ENCODE measurements at places on chromosomes 3 and 15.

DNA sequence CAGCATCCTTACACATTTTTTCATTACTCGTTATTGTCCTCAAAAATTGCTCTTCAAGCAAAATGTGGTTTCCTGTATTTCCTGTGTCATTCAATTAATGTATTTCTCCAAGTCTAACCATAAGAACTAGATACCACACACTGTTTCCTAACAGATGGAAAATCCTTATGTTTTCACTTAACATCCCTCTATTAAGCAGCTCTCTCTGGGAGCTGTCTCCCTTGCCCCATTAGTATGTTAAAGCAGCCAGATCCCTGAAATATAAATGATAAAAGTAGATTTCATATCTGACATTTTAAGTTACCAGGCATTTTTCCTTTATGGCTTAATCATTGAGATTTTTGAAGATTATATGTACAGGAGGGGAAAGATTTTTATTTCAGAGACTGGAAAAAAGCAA, 15.9 kb downstream of the PFN2 start:
- peak; percentile 58 for DNase-seq

DNA sequence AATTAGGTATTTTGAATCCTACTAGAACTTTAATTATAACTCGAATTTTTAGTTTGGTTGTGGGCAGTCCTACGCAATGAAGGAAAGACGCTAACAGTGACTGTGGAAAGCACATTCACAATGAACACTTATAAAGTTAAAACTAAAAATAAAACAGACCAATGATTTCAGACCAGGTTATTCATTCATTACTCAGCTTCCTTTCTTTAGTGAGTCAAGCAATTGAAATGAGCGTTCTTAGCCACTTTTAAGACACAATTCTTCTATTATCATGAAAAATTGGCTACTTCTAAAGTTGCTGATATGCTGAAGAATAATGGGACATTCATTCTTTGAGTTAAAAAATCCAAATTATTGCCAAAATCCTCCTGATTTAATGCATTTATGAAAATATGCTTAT, 66.0 kb upstream of the CMSS1 start:
- peak; percentile 89 for DNase-seq

GRCh38 chr3:24264011-24264410, 230.6 kb downstream of the THRB start:
- no peak for DNase-seq

GRCh38 chr15:56820333-56820732, 87.0 kb upstream of the ZNF280D start:
- no peak for DNase-seq

- DNase-seq: peak; percentile 82
Observed at GRCh38 chr15:74240002-74240568, 4.0 kb downstream of the CCDC33 start.

DNA sequence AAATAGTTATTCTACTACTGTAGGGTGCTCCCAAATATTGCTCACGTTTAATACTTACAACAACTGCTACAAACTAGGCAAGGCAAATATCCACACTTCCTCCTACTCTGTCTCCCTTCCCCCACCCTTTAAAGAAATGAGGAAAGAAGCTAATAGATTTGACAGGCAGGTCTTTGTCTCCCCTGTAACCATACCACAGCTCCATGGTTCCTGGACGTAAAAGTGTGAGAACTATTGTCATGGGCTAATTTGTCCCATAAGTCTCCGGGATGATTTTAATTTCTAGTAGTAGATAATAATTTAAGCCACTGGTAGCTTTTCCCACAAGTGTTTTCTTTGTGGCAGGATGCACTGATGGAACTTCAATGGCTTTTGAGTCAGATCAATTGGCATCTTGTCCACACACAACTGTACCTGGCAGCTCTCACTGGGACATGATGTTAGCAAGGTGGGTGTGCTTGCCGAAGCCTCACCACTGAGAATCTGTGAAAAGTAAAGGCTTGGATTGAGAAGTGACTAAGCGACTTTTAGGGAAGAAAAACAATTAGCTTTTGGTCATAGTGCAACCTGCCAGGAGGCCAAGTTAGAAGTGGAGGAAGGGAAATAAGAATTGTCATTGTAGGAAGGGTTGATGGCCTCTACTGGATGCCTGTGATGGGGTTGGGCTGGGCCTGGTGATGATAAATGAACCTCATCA, 1.4 kb upstream of the CPOX start:
- no peak for DNase-seq

DNA sequence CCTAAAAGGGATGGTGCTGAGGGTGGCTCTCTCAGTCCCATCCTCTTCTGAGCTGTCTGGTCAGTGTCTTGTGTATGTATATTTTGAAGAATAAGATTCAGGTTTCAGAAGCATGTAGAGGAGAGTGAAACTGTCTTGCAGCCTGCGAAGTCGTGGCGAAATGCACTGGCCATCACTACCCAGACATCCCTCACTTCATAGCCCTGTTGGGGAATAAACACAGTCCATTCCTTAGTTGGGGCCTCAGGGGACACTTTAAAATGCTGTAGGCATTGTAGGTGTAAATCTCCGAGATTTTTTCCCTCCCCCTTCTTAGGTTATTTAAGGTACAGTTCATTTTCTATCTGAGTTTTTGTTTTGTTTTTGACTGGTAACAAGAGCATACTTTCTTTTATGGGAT, 93.8 kb downstream of the DNASE1L3 start:
- no peak for DNase-seq

- no peak for DNase-seq
Observed at GRCh38 chr3:49607105-49607591, 52.9 kb downstream of the BSN start.

GRCh38 chr3:18618723-18619122, 193.6 kb upstream of the SATB1 start:
- DNase-seq: no peak

GRCh38 chr15:91523596-91523995, 329.9 kb upstream of the SLCO3A1 start:
- no peak for DNase-seq

- DNase-seq: peak; percentile 87
Observed at GRCh38 chr3:184314700-184315542, 515 bp downstream of the EIF4G1 start.

All from fibroblast of skin of right biceps (primary cell).